ENCODE measurements at places on chromosomes 3 and 15. TPM values are rescaled to one million over a fixed set of nuclear protein-coding genes. Genes with fewer than 3 reads are reported as not detected.
A peak's percentile ranks its signal among the peaks of the same experiment; 100 is the strongest.

The GP5 gene
- 0.18 TPM for total RNA-seq

The STRIT1 gene
- not detected for total RNA-seq

- H3K4me3 ChIP-seq, result no peak overlapping the region
- DNase-seq, result no peak
- H3K27me3 ChIP-seq, result no peaks in the 10 kb centered on the region
- peaks cover 1% of the 10 kb centered on the region for H3K4me1 ChIP-seq
- H3K36me3 ChIP-seq, result no peaks in the 10 kb centered on the region
- no peak overlapping the region for H3K27ac ChIP-seq
These were observed 3.3 kb downstream of the CRYGS start for GRCh38 chr3:186540835-186541226.

GRCh38 chr3:188152660-188153436 lies 1.1 kb upstream of the LPP start:
- peaks cover 36% of the 10 kb centered on the region for H3K4me1 ChIP-seq
- peak overlapping the region; percentile 99 for H3K27ac ChIP-seq
- no peak for DNase-seq
- H3K27me3 ChIP-seq, result no peaks in the 10 kb centered on the region

DNA sequence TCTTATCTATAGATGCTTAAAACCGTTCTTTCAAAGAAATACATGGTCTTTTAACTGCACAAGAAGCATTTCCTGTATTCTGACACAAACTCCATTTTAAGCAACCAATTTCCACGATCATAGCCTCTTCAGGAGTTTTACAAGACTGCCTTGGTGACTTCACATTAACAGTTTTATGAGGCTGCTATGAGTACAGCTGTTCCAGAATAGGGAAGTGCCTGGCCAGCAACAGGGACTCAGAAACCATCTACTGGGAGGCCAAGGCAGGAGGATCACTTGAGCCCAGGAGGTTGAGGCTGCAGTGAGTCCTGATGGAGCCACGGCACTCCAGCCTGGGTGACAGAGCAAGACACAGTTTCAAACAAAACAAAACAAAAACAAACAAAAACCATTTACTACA lies 78.4 kb downstream of the B3GNT5 start:
- H3K27me3 ChIP-seq, result no peaks in the 10 kb centered on the region
- peaks cover 8% of the 10 kb centered on the region for H3K4me1 ChIP-seq
- no peak overlapping the region for H3K4me3 ChIP-seq
- no peak for DNase-seq
- no peak overlapping the region for H3K27ac ChIP-seq
- H3K36me3 ChIP-seq, result no peaks in the 10 kb centered on the region

DNA sequence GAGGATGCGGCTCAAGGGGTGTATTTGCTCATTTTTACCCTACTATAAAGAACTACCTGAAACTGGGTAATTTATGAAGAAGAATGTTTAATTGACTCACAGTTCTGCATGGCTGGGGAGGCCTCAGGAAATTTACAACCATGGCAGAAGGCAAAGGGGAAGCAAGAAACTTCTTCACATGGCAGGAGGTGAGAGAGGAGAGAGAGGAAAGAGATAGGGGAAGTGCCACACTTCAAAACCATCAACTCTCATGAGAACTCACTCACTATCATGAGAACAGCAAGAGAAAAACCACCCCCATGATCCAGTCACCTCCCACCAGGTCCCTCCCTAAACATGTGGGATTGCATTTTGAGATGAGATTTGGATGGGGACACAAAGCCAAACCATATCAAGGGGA lies 192.7 kb downstream of the DIPK2A start:
- no peak for DNase-seq
- H3K27ac ChIP-seq, result no peak overlapping the region
- H3K4me3 ChIP-seq, result no peak overlapping the region

DNA sequence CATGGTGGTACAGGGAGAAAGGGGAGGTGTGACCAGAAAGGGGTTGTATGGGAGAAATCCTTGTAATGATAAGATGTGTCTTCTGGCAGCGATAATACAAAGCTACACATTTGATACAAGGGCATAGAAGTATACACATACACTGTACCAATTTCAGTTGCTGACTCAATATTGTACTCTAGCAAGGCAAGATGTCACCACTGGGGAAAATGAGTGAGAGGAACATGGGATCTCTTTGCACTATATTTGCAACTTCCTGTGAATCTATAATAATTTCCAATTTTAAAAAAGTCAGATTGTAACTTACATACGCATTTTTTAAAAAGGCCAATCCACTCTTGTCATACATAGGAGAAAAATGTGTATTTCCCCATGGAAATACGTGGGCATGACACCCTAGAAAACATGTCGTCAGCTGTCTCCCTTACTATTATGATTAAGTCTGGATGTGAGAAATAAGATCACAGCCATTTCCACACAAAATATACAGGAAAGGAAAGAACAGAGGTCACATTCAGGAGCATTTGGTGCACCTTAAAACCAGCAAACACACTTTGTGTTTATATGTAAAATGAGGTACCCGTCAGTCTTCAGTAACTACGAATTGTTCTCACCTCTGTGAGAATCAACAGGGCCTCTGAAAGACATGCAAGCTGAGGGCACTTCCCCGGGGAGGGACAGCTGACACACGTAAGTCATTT lies 22.9 kb downstream of the PRR23E start:
- peaks cover 26% of the 10 kb centered on the region for H3K27me3 ChIP-seq
- no peaks in the 10 kb centered on the region for H3K4me1 ChIP-seq
- H3K36me3 ChIP-seq, result no peaks in the 10 kb centered on the region
- H3K27ac ChIP-seq, result no peak overlapping the region

DNA sequence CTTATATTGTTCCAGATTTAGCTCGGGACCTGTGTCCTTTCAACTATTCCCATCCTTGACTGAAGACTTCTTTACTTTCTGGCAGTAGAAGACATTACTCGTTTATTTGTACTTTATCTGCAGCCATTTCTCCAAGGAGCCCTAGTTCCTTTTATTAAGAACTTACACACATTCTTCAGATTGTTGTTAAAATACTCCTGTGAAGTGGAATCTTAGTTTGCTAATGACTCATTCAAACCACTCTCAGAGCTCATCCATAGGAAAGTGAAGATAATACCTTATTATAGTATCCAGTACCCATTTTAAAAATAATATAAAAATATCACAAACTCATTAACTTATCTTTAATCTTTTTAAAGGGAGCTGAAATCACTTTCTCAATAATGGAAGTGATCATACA lies 63.5 kb downstream of the C3orf70 start:
- no peak for DNase-seq
- no peak overlapping the region for H3K4me3 ChIP-seq
- H3K27ac ChIP-seq, result no peak overlapping the region
- no peaks in the 10 kb centered on the region for H3K4me1 ChIP-seq

- no peak overlapping the region for H3K4me3 ChIP-seq
- DNase-seq, result no peak
- H3K27ac ChIP-seq, result no peak overlapping the region
- H3K27me3 ChIP-seq, result no peaks in the 10 kb centered on the region
- no peaks in the 10 kb centered on the region for H3K36me3 ChIP-seq
- no peaks in the 10 kb centered on the region for H3K4me1 ChIP-seq
These were observed 30.6 kb downstream of the TNIK start for GRCh38 chr3:171429635-171430034.

- no peaks in the 10 kb centered on the region for H3K4me1 ChIP-seq
- no peak overlapping the region for H3K27ac ChIP-seq
- H3K4me3 ChIP-seq, result no peak overlapping the region
These were observed 143.4 kb downstream of the GREM1 start for GRCh38 chr15:32861174-32861573.

DNA sequence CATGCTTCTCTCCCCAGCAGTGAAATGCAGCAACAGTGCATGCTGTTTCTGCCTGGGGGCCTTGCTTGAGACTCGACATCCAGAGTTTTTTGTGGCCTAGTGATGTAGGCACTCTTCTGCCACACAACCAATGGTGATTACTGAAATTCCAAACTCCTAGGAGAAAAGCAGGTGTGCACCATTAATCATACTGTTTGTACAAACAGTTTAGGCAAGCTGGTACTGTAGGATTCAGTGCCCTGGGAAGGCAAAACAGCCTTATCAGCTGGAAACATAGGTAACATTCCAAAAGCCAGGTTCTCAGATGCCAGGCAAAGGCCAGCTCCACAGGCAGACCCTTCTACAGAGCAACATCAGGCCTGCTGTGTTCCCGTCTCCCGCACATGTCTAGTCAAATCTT lies 17.5 kb upstream of the RBP1 start:
- peaks cover 64% of the 10 kb centered on the region for H3K4me1 ChIP-seq
- no peak overlapping the region for H3K4me3 ChIP-seq
- DNase-seq, result no peak

DNA sequence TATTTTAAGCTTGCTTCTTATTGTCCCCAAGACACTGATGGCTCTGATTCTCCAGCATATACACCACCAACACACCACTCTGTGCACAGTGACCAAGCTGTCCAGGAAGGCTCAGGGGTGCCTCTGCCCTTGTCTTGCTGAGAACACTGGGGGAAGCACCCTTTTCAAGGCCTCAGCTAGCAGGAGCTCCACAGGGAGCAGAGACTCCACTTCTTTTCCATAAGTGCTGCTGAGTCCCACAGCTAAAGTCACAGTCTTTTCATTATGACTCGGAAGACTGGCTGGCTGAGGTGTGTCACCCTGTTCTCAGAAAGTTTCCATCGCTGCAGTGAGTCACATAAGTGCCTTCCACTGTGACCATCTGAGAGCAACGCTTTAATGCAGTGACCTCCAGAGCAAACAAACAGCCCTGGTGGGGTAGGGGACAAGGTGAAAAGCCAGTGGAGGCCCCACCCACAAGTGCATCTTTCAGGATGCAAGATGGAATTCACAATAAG lies 226.9 kb upstream of the CHRNA7 start:
- H3K4me1 ChIP-seq, result peaks cover 7% of the 10 kb centered on the region
- H3K27me3 ChIP-seq, result no peaks in the 10 kb centered on the region
- DNase-seq, result no peak
- H3K4me3 ChIP-seq, result no peak overlapping the region
- H3K36me3 ChIP-seq, result no peaks in the 10 kb centered on the region
- no peak overlapping the region for H3K27ac ChIP-seq

GRCh38 chr15:57440167-57440566 lies 63.9 kb downstream of the CGNL1 start:
- H3K27ac ChIP-seq, result no peak overlapping the region
- peaks cover 34% of the 10 kb centered on the region for H3K36me3 ChIP-seq
- H3K4me1 ChIP-seq, result peaks cover 17% of the 10 kb centered on the region
- no peak for DNase-seq
- H3K4me3 ChIP-seq, result no peak overlapping the region
- no peaks in the 10 kb centered on the region for H3K27me3 ChIP-seq

DNA sequence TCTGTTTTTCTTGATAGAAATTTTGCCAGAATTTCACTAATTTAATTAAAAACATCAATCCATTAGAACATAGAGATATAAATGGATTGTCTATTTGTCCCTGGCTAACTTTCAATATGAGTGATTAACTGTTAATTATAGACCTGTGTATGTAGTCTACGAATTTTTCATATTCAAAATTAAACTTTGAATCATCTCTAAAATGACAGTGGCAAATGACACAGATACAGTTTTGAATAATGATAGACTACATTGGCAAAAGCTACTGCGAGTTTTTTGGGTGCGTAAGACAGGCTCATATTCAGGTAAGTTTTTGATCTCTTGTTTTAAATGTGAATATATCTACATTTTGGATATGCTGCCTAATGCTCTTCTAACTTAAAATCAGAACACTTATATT lies 86.0 kb upstream of the TBC1D5 start:
- no peak overlapping the region for H3K4me3 ChIP-seq
- no peak for DNase-seq
- H3K27me3 ChIP-seq, result no peaks in the 10 kb centered on the region

- H3K4me1 ChIP-seq, result peaks cover 8% of the 10 kb centered on the region
- no peak for DNase-seq
- H3K27me3 ChIP-seq, result no peaks in the 10 kb centered on the region
- H3K36me3 ChIP-seq, result no peaks in the 10 kb centered on the region
These were observed 21.6 kb downstream of the SLC6A6 start for GRCh38 chr3:14423963-14424362.

GRCh38 chr3:159904911-159905310 lies 83.7 kb upstream of the IL12A start:
- no peak overlapping the region for H3K4me3 ChIP-seq

- DNase-seq, result no peak
- H3K36me3 ChIP-seq, result no peaks in the 10 kb centered on the region
- peaks cover 81% of the 10 kb centered on the region for H3K4me1 ChIP-seq
- no peaks in the 10 kb centered on the region for H3K27me3 ChIP-seq
These were observed 452.8 kb downstream of the FOXP1 start for GRCh38 chr3:71130471-71131374.

DNA sequence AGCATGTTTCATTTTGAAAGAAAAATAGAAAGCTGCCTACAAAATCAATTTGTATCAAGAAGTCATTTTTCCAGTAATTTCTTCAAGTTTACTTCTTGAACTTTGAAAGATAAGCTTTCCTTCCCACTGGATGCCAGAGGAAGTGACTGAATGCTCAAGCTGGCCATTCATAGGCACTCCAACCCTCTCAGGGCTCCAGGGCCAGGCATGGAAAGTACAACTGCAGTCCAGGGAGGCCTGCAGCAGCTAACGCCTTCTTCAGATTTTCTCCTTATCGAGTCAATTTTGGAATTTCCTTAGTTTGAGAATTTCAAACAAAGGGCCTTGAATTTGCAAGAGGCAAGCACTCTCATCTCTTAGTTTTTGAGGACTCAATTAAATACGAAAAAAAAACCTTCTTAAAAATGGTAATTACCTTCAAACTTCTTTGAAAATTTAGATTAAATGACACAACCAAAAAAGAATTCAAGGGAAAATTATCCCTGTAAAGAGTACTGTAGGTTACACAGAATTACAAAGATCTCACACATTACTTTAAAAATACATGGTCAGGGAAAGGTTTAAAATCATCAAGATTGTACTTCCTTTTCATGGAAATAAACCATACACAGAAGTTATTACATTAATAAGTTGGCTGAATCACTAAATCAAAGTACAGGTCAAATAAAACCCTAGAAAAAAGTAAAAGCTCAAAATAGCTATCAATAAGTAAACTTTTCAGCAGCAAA lies 2.5 kb downstream of the UBP1 start:
- H3K4me3 ChIP-seq, result peak overlapping the region; percentile 82
- H3K27me3 ChIP-seq, result no peaks in the 10 kb centered on the region
- no peaks in the 10 kb centered on the region for H3K36me3 ChIP-seq
- peak overlapping the region; percentile 91 for H3K27ac ChIP-seq
